Activated naive CD4-positive, alpha-beta T cell treated with Interleukin-2 at 50 U/mL for 16 hours (primary cell): ENCODE measurements at places on chromosomes 4 and X.

GRCh38 chrX:42818151-42818921, 40.4 kb upstream of the PPP1R2C start:
- DNase-seq = no peak

- no peak for DNase-seq
These were observed 10.6 kb downstream of the FAM120C start for GRCh38 chrX:54172455-54172854.

DNA sequence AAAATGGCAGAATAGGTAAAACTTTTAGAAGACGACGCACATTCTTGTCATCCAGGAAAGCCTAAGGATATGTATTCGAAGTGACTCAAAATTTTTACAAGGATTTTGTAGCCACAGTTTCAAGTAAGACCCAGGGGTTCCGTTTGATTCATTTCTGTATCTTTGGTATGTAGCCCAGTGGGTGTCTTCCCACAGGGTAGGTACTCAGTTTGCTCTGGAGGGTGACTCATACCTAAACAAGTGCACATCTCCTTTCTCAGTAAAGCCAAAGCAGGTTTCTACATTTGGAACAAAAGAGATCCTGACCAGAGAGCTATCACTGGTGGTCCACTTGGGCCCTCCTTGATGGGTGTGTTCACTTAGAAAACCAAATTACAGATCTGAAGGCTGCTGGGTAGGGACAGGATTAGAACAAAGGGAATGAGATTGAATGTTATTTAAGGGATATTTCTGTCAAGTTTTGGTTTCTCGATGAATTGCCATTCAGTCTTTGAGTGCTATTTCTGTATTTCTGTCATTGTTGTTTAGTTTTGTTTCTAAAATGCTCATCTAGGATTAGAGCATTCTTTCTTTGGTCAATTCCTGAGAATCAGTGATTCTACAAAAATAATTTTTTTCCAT, 56.1 kb downstream of the PLS3 start:
- DNase-seq = no peak

- no peak for DNase-seq
These were observed 7.7 kb downstream of the TLR7 start for GRCh38 chrX:12874581-12874980.

DNA sequence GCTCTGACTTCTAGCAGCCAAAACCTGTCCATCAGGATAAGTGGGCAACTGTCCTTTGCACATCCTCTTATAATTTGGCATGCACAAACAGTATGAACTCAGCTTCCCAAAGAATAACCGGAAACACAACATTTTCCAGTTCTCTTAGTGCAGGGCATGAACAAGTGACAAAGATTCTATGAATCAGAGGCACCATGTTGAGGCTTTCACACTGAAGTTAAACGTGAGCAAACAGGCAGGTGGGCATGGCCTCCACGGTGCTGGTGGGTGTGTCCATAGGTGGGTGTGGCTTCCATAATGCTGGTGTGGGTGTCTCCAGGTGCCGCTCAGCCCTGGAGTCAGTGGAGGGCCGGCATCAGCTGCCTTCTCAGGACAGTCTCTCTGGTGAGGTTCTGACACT, 196.5 kb downstream of the SMIM20 start:
- no peak for DNase-seq

GRCh38 chr4:8235224-8235623, 34.3 kb upstream of the HTRA3 start:
- DNase-seq = no peak

- peak; percentile 45 for DNase-seq
These were observed 33.5 kb upstream of the CHRNA9 start for GRCh38 chr4:40301603-40302002.

DNA sequence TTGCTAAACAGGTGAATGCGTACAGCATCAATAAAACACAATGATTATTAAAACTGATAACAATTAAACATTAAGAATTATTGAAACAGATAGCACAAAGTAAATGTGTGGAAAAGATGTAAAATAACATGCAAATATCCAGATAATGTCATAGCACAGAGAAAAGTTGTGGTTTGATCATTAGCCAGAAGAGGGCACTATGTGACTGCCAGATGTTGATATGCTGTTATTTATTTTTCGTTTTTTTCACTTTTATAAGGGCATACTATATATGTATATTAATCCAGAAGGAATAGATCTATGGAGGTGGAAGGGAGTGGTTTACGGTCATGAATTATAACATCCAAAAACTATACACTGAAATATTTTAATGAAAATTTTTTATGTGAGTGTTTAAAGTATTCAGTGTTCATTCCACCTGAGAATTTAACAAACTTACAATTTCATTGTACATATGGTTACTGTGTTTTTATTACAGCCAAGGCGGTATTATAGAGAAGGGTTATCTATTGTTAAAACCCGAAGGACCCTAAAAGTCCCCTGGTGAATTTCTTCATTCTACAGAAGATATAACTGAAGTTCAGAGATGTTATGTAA, 211.9 kb upstream of the UGT8 start:
- DNase-seq = no peak

- DNase-seq = peak; percentile 53
These were observed 672 bp downstream of the LONRF3 start for GRCh38 chrX:118974908-118975671.

- no peak for DNase-seq
These were observed 1.6 kb downstream of the SLC49A3 start for GRCh38 chr4:687048-687970.

DNA sequence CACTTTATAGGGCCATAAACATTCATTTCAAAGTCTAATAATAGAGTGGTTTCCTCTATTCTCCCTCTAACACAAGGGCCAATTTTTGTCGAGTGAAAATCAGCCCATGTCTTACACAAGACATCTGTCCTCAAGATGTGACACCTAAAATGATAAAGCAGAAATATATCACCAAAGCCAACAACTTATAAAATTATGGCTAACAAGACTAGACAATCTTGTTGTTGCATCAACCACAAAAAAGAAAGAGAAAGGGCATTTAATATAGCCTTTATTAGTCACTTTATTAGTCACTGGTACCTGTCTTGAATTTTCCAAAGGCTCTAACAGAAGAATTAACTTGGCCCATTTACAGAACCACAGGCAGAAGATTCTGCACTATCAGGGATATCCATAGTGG, 161.6 kb downstream of the SMIM20 start:
- no peak for DNase-seq

DNA sequence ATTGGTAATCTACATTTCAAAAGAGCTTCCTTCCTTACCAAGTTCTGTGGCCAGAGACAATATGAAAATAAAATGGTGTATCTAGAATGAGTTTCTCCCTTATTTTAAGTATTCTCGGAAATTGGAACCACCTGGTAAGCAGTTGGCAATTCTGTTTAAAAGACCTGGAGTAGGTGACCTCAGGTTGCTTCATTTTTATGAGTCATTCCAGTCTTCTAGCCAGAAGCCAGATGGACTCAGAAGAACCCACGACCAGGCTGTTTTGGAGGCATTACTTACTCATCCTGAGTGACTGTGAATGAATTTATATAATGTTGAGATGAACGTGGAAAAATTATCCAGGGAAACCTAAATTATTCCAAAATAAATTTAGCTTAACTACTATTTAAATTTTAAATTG, 9.1 kb downstream of the BMPR1B start:
- DNase-seq = no peak

DNA sequence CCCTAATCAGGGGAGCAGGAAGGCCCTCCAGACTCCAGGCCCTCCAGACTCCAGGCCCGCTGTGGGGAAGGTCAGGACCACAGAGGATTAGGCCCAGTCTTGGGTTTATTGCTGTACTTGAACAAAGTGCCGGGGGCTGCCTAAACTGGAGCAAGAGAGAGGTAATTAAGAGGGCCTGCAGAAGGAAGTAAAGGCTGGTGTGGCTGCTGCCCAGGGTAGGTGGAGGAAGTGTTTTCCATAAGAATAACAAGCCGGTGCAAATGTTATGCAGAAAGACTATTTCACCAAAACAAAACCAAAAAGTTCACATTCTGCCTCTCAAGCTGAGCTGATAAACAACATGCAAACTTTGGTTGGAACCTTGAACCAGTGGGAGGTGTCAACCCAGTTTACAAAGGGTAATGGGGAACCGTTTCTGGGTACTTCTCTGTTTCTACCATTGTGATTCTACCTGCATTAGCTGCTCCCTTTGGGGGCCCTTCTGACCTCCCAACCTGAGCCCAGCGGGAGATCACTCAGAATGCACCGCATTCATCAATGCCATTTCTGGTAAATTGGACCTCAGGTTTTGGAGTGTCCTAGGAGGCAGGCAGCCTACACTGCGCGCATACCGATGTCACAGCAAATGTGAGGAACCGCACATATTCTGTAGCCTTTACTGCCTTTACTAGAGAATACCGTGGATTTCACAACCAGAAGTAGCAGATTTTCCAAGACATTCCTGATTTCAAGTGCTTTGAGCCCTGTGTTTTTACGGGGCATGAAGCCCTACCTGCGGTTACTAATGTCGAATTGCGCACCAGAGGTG, 59.7 kb upstream of the BCOR start:
- DNase-seq = no peak

DNA sequence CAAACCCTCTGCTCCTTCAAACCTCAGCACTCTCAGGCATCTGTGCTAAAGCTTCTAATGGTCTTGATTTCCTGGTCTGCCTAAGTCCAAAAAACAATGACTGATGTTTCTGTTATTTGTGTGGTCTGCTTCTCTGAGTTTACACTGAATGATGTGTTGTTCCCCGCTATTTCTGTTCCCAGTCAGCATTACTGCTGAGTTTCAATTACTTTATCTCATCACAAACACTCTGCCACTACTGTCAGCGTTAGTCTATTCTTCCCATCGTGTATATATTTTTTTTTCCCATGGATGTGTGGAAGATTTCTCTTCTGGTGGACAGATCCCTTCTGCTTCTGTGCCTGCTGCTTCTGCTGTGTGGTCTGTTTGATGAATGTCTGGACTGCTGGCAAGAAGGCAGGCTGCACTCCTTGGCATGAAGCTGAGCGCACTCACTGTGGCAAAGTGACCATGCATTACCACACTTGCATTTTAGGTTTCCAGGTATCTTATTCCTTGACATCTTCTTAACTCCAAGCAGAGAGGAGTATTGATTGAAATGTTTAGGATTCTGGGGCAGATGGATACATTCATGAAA, 106.9 kb upstream of the PAQR3 start:
- DNase-seq = no peak

- DNase-seq = no peak
These were observed 369.6 kb upstream of the SLC7A11 start for GRCh38 chr4:138611721-138612120.

DNA sequence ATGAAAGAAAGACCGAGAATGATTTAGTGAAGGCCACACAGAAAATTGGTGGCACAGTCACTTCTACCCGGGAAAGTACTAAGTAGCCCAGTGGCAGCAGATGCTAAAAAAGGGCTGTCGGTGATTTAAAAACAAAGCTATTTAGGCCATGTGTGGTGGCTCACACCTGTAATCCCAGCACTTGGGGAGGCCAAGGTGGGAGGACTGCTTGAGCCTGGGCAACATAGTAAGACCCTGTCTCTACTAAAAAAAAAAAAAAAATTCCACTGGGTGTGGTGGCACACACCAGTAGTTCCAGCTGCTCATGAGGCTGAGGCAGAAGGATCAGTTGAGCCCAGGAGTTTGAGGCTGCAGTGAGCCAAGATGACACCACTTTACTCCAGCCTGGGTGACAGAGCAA, 144.2 kb downstream of the CBR4 start:
- no peak for DNase-seq

DNA sequence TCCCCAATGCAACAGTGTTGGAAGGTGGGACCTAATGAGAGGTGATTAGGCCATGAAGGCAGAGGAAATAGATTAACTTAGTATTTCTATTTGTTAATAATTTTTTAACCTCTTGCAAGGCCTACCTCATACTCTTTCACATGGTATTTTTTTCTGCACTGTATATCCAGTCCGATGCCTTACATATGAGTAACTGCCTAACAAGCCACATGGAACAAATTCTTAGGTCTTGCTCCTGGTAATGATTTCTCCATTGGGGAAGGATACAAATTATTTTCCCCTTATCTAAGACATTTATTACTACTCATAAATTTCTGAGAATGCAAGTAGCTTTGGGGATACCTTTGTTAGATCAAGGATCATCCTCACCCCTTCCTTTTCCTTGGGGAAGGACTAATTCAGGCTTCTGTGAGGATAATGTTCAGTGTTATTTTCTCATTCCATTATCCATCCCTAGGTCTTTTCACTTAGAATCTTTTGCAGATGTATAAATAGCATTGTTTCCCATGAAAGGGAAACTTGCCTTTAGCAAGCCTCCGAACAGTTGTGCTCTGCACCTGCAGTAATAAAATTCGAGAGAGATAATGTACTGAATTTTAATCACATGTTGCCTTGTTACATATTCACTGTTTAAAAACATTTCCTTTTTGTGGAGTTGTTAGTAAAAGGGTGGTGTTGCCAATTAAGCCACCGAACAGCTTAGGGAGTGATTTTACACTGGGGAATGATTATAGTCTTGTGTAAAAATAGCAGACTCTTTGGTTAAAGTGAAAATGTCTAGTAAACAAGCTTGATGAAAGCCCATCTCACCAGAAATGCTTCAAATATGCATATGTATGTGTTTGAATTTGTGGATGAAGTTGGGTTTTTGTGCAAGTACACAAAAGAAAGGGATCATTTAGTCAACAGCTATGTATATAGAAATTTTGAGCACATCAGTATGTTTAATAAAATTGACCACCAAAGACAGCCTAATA, 89.9 kb downstream of the CFAP299 start:
- DNase-seq = no peak

- no peak for DNase-seq
These were observed 29.1 kb downstream of the SPARCL1 start for GRCh38 chr4:87500092-87500462.

DNA sequence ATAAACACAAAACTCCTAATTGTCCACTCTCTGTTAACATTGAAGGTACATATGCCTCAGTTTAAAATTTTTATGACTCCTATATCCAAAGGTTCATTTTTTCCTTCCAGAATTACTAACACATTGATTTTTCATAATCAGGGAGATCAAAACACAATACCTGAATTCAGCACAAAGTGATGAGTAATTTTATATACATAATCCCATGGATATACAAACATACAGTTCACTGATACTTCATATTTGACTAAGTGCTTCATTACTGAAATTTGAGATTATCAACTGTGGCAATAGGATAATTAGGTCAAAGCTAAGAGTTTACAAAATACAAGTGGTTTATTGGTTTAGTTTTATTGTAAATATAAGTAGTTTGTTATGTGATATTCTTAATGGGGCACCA, 176.2 kb upstream of the PRPS2 start:
- DNase-seq = no peak

- no peak for DNase-seq
These were observed 42.3 kb upstream of the SRPX start for GRCh38 chrX:38262715-38263620.
